ENCODE measurements at places on chromosomes 16 and 17.

DNA sequence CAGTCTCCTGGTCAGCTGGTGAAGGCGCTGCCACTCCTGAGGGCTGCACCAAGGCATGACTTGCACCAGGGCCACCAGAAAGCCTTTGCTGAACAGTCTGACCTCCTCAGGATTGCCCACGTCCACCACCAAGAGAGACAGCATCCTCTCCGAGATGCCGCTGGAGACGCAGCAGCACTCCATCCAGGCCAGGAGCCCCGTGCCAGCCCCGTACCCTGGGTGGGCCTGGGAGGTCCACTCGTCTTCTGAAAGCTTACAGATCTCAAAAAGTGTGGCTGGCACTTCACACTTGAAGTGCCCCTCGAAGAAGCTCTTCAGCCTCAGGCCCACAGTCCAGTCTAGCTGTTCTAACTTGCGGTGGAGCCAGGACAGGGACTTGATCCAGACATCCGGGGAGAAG lies 6.7 kb downstream of the GEMIN4 start:
- DNase-seq: no peak

GRCh38 chr17:72092710-72093322 lies 28.0 kb upstream of the SOX9 start:
- DNase-seq: no peak

DNA sequence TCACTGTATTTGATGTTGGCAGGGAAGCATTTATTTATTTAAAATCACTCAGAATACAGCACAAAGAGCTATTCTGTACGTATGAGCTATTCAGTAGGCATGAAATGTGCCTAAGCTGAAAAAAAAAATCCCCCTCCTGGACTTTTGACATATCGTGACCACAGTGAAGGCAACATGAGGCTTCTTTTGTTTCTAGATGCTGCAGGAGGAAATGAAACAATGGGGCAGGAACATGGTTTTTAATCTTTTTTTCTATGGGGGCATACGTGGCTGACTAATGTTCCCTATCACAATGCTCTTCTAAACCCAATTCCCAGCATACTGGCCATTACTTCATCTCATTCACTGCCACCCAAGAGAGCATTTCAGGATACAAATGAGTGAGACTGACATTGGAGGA lies 191.0 kb upstream of the PMFBP1 start:
- no peak for DNase-seq

- DNase-seq: no peak
These were observed at the start of gene KREMEN2 for GRCh38 chr16:2963723-2964474. KREMEN2 (plus strand) TSS chr16:2964275; CDS start chr16:2964521, 246 bp downstream.

- DNase-seq: no peak
These were observed 1.8 kb upstream of the MYADML2 start for GRCh38 chr17:81948635-81949378.

- no peak for DNase-seq
These were observed 1.8 kb upstream of the RHBDF1 start for GRCh38 chr16:74051-74746.

- no peak for DNase-seq
These were observed 24.4 kb upstream of the ETV4 start for GRCh38 chr17:43570518-43570928.

GRCh38 chr17:73165616-73166404 lies 1.0 kb downstream of the SSTR2 start:
- no peak for DNase-seq

DNA sequence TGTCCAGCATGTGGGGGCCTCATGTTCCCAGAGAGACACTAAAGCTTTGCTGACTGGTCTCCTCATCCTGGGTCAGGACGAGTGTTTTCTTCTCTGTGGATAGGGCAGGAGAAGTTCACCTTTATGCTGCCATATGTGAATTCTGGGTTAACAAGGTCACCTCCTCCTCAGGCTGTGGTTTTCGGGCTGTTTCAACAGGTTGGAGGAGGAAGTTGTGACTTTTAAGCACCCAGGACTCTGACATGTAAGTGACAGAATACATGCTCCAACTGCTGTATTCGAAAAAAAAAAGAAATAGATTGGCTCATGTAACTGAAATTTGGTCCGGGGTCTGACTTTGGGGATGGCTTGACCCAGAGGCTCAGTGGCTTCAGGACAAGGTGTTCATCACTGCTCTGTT lies 54.2 kb downstream of the SNX20 start:
- DNase-seq: no peak

- no peak for DNase-seq
These were observed at the start of gene TRIM72 for GRCh38 chr16:31213877-31214707. TRIM72 (plus strand) TSS chr16:31214119; CDS start chr16:31214739, 620 bp downstream.

GRCh38 chr17:42399948-42400843 lies 12.0 kb upstream of the STAT3 start:
- no peak for DNase-seq

GRCh38 chr17:14997290-14997689 lies 267.8 kb downstream of the PMP22 start:
- DNase-seq: no peak

GRCh38 chr17:78359321-78359996 lies 418 bp downstream of the SOCS3 start:
- no peak for DNase-seq

DNA sequence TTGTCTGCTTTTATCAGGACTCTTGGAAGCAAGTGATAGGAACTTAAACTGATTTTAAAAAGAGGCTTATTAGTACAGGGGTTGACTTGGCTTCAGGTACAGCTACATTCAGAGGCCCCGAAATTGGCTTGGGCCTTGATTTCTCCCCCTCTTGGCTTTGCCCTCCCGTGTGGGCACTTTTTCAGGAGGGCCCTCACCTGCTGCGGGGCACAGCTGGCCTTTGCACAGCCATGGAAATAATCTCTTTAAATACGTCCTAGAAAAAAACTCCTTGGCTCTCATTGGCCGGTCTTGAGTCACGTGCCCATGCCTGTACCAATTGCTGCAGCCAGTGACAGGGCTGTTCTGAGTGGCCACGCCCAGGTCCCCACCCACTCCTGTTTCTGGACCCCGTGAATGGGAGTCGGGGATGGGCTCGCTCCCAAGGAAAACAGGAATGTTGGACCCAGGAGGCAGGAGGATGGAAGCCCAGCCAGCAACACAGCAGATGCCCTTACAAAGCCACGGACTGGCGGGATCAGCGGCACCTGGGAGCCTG lies 15.0 kb downstream of the CA5A start:
- DNase-seq: no peak

DNA sequence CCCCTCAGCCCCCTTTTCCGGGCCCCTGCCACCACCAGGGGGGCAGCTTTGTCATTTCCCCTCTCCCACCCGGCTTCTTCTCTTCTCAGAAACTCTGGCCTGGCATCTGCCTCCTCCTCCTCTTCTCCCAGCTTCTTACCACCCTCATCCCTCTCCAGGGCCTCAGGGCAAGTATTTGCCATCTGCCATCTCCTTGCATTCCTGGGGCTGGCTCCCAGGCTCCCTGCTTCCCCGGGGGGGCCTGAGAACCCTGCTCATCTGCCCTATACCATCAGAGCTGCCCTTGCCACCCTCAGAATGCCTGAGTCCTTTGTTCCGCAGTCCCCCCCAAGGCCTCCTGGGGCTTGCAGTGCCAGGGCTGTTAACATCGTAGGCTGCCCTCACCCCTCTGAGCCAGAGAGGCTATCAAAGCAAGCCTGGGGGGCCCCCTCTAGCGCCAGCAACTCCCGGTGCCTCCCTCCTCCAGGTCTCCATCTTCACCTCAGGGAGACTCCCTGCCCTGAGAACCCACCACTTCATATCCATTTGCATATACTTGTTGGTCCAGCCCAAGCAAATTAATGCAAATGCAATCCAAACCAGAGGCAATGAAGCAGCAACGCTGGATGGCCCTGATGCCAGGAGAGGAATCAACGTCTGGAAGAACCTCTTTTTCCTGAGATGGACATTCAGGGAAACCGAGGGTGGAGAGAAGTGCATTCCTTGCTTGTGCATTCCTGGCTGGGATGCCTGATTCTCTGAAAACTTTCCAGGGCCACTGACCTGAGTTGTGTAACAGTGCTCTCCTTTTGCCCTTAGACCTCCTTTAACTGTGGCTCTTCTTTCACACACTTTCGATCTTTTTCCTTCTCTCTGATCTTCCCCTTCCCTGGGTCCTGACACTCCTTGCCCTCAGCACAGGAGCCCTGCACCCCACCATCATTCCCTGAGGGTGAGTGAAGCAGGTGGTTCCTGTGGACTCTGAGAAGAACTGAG lies 20.7 kb upstream of the SP2 start:
- no peak for DNase-seq

DNA sequence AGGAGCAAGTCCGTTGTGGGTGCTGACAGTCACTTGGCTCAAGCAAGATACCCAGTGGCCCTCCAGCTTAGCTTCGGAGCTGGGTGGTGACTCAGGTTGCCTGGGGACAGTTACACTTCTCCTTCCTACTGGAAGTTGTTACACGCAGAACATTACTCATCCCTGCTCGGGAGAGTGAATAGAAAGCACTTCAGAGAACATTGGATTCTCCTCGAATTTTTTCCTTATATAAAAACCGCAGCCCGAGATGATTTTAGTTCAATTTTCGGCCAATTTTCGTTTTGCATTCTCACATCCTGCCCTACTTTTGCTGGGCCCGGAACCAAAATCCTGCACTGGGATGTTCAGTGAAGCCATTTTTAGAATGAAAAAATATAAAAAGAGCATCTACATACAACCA lies 99.7 kb downstream of the ELAC2 start:
- DNase-seq: no peak

GRCh38 chr16:25411396-25412081 lies 153.9 kb upstream of the ZKSCAN2 start:
- DNase-seq: no peak

- DNase-seq: no peak
These were observed 8.5 kb downstream of the KRT37 start for GRCh38 chr17:41415833-41416335.

DNA sequence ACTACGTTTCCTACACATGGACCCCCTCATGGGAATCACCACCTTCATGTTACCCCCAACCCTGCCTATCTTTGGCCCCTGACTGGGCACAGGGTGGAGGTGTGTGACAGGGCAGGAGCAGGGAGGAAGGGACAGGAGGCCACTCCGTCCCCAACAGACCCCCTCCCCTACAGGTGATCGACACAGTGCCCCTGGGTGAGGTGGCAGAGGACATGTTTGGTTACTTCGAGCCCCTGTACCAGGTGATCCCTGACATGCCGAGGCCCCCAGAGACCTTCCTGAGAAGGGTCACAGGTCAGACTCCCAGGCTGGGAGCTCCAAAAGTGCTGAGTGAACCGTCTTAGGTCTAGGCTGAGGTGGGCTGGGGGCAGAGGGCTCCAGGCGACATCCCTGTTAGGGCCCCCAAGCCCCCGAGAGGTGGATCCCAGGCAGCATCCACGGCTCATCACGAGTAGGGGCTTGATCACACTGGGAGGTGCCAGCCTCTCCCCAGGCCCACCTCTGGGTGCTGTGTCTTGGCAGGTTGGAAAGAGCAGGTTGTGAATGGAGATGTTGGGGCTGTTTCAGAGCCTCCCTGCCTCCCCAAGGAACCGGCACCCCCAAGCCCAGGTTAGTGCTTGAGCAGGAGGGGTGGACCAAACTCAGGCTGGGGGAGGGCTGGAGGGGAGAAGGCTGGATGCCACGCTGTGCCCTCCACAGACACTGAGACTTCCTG lies 1.5 kb downstream of the ACBD4 start:
- DNase-seq: no peak

DNA sequence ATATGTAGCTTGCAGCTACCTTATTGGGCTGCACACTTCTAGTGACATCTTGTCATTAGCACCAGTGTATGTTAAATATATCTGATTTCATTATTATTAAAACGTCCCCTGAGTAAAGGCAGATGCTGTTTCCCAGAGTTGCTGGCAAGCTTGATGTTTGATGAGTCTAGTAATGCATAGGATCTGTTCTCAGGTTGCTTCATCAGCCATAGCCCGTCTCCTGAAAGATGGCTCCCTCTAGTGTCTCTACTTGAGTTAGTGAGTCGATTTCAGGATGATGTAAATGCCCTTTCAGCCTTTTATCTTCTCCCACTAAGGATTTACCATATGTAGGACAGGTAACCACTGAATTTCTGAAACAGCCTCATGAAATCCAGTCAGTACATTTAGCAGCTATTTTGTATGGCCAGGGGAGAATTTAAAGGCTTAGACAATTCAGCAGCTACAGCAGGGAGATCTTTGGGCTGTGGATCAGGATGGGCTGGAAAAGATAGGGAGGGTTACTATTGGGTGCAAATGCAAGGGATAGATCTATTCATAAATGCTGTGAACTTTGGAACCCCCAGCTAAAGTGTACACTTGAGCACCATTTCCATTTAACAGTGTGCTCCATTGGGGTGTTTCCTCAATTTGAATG lies 376.3 kb downstream of the CNTNAP4 start:
- no peak for DNase-seq

DNA sequence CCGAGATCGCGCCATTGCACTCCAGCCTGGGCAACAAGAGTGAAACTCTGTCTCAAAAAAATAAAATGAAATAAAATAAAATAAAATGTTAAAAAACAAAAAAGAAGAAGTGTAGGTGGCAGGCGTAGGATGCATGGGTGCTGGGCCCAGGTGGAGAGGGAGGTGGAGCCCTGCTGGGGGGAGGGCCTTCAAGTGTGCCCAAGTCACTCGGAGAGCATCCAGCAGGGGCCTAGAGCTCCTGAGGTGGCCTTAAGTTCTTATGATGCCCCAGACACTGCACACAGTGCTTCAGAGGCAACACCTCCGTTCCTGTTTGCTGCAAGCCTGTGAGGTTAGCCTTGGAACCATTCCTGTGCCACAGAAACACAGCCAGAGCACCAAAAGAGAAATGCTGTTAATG lies 23.2 kb downstream of the IL4R start:
- no peak for DNase-seq

DNA sequence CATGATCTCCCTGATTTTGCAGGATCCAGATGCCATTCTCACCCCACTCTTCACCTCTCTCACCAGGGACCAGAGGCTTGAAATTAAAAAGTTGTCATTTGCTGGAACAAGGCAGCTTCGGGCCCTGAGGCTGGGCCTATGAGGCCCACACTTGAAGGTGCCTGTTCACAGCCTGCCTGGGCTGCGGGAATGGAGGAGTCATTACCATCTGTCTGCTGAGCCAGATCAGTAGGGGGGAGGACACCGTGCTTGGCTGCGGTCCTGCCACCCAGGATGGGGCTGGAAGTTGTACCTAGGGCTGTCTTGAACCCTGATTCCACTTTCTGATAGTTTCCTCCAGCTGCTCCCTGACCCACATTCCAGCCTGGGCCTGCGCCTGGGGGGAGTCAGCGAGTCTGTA lies 208.3 kb upstream of the N4BP1 start:
- DNase-seq: no peak

- DNase-seq: no peak
These were observed 2.5 kb downstream of the IRX6 start for GRCh38 chr16:55326261-55327092.

GRCh38 chr17:81342269-81343070 lies 47.4 kb upstream of the SLC38A10 start:
- DNase-seq: no peak

- DNase-seq: no peak
These were observed 1.3 kb downstream of the ENGASE start for GRCh38 chr17:79075861-79076406.

GRCh38 chr17:44314869-44315661 lies 6.7 kb downstream of the RUNDC3A start:
- DNase-seq: no peak

- peak; percentile 40 for DNase-seq
These were observed 1.4 kb downstream of the CENPX start for GRCh38 chr17:82021107-82021899.

- no peak for DNase-seq
These were observed 50.6 kb upstream of the STH start for GRCh38 chr17:45948498-45948880.
